Non-pigmented ciliary epithelial cell (primary cell): ENCODE measurements at places on chromosomes 2 and 18.

DNA sequence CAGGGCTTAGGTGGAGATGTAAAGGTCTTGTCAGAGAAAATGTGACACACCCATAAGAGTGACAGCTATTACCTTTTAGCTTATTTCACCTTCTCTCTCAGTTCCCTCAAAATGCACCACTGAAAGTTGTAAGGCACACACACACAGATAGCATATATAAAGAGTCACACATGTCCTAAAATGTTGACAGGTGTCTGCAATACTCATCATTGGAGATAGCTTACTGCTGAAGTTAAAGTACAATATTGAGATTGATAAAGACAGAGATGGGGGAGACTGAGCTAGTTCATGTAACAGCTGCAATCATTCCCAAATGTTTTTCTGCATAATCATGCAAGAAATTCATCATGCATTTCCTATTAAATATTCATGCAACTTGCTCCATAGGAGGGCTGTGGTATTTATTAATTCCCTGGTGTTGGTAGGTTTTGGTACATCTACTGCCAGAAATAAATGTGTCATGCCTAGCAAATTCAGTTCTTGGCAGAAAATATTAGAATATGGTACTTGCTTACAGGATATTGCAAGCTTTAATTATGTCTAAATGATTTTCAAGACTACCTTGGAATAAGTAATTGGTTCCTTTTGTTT lies 118.8 kb upstream of the RBMS1 start:
- DNase-seq, result no peak

GRCh38 chr18:69998523-69998987 lies 50.9 kb upstream of the CD226 start:
- DNase-seq, result no peak

- DNase-seq, result no peak
Observed at GRCh38 chr2:58512878-58513277, 271.8 kb upstream of the FANCL start.

DNA sequence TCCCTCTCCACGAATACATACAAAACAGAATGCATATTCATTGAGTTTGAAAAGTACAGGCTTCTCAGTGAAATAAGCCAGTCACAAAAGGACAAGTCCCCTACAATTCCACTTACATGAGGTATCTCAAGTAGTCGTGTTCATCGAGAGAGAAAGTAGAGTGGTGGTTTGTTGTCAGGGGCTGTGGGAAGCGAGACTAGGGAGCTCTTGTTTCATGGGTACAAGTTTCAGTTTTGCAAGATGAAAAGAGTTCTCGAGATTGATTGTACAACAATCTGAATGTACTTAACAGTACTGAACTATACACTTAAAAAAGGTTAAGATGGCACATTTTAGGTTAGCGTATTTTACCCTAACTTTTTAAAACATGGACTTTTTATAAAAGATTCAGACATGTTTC lies 71.5 kb upstream of the TTC39C start:
- DNase-seq, result no peak

DNA sequence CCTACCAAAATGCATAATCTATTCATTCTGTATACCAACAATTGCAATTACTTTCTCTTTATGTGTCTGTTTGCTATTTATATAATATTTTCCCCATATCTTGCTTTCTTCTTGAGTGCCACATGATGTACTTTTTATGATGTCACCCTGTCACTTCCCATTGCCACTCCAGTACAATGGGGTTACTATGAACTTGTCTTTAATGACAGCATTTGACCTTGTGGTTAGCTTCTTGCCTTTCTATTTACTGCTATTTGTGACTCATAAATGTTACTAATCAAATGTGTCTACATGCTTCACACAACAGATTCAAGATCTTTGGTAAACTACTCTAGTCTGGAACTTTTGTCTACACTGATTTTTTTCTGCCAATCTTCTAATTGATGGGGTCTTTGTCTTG lies 486.3 kb downstream of the NR4A2 start:
- no peak for DNase-seq

DNA sequence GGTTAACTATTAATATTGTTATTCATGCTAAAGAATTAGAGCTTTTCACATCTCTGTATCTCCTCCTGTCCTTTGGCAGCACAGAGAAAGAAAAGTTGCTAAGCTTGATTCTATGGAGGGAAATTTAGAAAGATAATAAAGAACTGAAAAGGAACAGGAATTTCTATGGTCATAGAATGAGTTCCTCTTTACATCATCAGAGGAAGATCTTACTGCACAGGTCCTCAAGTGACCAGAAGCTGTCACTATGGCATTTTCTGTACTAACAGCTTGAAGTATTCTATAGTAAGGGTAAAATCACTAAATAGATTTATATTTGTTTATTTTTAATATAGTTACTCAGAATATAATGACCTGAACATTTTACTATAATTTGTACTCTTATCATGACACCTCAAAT lies 6.0 kb upstream of the PRKD3 start:
- DNase-seq, result no peak

GRCh38 chr2:238883421-238883901 lies 35.6 kb downstream of the TWIST2 start:
- DNase-seq, result peak; percentile 42

- DNase-seq, result no peak
Observed at GRCh38 chr2:237062585-237062984, 23.1 kb upstream of the COPS8 start.

DNA sequence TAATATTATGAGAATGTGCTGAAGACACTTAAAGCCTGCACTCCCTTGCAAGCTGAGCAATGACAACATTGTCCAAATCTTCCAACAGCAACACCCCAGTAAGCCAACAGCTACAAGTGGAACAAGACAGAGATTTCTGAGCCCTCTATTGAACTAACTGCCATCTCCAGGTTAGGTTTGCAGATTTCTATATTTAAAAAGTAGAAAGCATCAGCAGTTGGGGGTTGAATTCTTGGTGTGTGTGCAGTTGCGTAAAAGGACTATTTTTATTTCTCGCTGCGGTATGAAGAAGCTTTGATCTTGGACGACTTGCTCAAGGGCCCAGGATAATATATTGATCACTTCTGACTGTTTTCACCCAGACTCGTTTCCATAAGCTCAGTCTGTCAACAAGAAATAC lies 106.2 kb upstream of the ZFP36L2 start:
- no peak for DNase-seq

DNA sequence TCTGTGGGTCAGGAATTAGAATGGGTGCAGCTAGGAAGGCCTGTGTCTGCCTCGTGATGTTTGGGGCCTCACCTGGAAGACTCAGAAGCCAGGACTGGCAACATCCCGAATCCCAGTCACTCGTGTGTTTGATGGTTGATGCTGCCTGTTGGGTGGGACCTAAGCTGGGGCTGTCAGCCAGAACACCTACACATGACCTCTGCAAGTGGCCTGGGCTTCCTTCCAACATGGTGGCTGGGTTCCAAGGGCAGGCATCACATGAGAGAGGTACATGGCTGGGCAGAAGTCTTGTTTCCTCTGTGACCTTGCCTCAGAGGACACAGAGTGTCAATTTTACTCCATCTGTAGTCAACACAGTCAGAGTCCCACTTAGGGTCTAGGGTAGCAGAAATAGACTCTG lies 177.8 kb downstream of the GBX2 start:
- DNase-seq, result no peak

DNA sequence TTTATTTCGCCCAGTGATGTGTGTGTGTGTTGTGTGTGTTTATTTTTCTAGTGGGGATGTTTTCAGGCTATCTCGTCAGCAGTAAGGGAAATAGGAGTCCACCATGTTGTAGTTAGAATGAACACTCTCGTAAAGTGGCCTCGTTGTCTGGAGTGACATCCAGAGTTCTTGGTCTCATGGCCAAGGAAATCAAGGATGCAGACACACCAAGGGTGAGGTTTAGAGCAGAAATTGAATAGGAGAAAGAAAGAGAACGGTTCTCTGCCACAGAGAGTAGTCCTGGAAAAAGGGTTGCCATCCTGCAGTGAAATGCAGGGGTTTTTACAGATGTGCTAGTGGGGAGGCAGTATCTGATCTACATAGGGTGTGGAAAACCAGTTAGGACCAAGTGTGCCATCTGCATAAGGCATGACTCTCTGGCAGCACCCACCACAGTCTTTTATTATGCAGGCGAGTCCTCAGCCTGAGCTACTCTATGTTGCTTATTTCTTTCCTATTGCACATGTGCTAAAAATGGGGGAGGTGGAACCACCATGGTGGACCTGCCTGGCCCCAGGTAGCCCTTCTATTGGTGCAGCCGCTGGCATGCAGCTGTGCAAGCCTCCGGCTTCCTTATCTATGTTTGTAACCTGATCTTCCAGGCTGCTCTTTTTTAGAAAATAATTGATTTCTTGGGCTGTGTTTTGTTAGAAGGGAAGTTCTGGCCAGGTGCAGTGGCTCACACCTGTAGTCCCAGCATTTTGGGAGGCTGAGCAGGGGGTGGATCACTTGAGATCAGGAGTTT lies 23.2 kb downstream of the RALB start:
- no peak for DNase-seq
